ENCODE measurements at places on chromosomes 2 and 18.

GRCh38 chr2:236503100-236503499 lies 66.5 kb upstream of the ACKR3 start:
- DNase-seq: no peak

GRCh38 chr18:75727456-75727855 lies 300.0 kb upstream of the SMIM21 start:
- no peak for DNase-seq

- DNase-seq: no peak
Measured at GRCh38 chr2:210623506-210623905, 67.1 kb downstream of the CPS1 start.

GRCh38 chr18:54127759-54128378 lies 96.6 kb downstream of the MBD2 start:
- DNase-seq: no peak

GRCh38 chr18:67250776-67251424 lies 265.6 kb downstream of the DSEL start:
- DNase-seq: no peak

DNA sequence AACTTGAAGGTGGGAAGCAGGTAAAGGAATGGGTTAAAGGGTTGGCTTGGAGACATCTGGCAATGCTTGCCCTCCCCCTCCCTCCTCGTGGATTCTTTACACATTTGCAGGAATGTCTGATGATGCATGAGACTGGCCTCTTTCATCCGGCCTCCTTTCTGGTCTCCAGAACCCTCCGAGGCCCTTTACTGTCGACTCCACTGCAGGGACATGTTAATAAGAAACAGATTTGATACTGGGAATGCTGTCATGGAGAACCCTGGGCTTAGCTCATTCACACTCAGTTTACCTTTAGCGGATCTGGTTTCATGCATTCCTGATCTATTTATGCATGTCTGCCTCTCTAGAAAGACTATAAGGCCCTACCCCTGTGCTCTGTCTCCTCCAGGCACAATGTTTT lies 238.7 kb downstream of the TGIF1 start:
- DNase-seq: no peak

DNA sequence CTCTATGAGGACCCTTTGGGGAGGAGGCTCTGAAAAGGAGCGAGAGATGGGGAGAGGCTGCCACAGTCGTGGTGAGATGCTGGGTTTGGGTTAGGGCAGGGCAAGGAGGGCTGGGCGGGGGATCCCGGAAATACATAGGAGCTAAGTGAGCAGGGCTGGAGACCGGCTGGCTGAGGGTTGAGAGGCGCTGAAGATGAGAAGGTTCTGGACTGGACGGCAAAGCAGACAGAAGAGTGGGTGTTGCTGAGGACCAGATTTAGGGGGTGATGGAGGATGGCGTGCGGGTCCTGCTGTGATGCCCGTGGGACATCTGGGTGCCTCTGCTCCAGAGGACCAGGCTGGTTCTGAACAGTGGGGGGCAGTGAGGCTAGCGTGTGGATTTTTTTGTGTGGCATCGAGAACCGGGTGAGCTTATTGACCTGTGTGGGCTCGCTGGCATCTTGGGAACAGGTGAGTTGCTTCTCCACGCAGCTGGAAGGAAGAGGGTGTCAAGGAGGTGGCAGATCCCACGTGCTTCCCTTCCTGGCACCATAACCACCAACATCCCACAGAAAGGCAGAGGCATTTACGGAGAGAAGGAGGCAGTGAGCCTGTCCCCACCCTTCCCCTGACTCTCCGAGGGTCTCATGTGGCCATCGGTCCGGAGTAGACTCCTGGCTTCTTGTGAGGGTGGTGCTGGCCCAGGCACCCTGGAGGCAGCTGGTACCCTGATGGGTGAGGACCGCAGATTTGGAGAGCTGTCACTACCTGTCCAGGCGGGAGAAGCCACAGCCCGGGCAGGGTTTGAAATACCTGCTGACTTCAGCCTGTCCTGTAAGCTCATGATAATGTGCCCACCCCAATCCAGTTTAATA lies 70.3 kb downstream of the ASB1 start:
- DNase-seq: no peak

GRCh38 chr2:120398051-120398995 lies 52.4 kb downstream of the INHBB start:
- no peak for DNase-seq

GRCh38 chr18:42338683-42339082 lies 383.6 kb downstream of the PIK3C3 start:
- DNase-seq: no peak

GRCh38 chr2:94861308-94862152 lies 9.7 kb upstream of the TEKT4 start:
- DNase-seq: no peak

DNA sequence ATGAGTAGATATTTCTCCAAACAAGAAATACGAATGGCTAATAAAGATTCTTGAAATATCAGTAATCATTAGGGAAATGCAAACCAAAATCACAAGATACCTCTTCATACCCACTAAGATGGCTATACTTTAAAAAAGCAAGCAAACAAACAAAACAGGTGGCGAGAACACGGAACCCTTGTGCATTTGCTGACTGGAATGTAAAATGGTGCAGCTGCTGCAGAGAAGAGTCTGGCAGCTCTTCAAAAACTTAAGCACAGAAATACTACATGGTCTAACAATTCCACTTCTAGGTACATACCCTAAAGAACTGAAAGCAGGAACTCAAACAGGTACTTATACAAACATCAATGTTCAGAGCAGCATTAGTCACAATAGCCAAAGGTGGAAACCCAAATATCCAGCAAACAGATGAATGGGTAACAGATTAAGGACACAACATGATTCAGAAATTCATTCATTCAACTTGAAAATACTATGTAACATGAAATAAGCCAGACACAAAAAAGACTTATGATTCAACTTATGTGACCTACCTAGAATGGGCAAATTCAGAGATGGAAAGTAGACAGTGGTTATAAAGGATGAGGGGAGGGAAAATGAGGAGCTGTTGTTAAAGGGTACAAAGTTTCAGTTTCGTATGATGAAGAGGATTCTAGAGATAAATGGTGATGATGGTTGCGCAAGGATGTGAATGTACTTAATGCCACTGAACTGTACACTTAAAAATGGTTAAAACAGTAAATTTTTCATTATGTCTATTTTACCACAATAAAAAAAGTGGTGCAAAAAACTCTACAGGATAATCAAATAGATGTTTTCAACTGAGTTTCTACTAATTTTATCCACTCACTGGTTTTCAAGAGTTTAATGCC lies 26.9 kb upstream of the GPR75 start:
- DNase-seq: no peak

DNA sequence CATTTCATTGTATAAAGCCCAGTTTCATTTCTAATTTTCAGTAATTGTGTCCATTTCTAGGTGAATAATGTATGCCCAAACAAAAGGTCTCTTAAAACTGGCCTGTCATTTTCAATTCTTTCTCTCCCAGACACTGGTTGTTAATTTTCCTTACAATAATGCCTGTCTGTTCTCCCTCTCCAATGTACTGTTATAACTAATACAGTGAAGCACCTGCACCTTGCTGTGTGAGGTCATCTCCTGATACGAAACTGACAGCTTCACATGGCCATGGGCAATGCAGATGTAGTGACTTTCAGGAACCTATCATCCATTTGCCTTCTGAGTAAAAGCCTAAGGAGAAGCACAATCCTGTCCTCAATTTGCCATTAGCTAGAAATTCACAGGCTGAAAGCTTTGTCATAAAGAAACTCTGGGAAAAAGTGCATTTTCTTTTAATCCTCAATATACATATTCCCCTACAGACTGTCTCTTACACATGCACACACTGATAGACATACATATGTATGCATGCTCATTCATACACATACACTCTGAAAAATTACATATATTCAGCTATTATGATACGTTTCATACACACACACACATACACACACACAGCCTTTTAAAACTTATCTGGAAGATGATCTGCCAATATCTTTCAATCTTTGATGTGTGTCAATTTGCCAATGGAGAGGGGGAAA lies 1030.3 kb downstream of the TDRD15 start:
- DNase-seq: no peak

DNA sequence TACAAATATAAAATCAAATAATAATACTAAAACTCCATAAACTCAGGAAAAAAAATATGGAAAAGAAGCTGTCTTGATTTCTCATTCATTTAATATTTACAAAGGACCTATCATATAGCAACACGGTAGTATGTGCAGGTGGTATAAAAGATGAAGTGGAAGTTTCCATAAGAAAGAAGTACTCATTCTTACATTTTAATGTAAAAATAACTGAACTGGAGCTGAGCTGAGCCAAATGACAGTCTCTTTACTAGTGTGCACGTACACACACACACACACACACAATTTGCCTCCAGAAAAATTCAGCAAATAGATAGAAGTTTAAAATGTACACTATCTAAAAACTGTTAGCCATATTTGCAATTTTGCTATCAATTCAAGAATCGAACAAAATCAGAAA lies 54.1 kb downstream of the ASXL2 start:
- DNase-seq: no peak

DNA sequence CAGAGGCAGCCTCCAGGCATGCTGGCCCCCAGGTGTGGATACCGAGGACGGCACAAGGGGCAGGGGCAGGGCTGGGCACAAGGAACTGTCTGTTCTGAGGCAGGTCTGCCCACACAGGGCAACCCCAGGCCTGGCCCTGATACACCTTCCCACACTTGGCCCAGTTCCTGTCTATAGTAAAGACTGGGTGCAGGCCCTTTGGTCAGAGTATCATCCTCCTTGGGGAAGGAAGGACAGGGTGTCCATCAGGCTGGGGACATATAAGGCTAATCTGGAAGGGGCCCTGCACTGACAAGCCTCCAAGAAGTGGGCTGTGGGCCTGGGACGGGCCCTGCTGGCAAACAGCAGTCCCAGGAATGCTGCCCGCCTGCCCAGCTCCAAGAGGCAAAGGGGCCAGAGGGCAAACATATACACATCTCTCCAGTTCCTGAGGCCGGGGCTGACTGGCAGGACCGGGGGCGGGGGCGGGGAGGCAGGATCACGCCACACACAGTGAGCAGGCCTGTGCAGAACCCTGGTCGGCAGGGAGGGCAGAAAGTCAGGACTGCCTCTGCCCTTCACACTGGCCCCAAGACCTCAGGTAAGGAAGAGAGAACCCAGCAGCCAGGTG lies 18.9 kb downstream of the SDC1 start:
- no peak for DNase-seq

DNA sequence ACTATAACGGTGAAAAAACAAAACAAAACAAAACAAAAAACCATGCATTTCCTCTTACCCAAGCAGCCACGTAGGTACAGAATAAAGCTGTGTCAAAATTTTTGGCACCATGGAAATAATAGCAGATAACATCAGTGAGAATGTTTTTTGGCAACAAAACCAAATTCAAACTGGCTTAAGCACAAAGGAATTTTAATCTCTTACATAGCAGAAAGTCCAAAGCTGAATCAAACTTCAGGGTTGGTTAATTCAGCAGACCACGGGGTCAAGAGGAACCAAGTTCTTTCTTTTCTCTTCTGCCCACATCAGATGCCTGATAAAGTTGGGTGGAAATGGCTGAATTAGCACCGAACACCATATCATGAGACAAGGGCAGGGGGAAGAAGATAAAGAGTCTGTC lies 129.5 kb downstream of the PAX3 start:
- DNase-seq: no peak

DNA sequence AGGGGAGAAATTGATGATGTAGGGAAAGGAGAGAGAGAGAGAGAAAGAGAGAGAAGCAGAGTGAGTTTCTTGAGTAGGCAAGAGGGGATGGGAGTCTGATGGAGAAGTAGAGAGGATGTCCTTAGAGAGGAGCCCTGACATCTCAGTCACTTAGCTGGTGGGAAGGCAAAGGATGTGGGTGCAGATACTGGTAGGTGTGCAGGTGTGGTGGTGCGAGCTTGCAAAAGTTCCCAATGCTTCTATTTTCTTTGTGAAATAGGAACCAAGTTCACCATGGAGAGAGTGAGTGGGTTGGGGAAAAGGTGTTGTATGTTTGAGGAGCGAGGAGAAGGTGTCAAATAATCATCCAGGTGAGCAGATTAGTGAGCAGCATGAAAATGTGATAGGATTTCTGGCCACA lies 26.5 kb upstream of the POLE4 start:
- no peak for DNase-seq

DNA sequence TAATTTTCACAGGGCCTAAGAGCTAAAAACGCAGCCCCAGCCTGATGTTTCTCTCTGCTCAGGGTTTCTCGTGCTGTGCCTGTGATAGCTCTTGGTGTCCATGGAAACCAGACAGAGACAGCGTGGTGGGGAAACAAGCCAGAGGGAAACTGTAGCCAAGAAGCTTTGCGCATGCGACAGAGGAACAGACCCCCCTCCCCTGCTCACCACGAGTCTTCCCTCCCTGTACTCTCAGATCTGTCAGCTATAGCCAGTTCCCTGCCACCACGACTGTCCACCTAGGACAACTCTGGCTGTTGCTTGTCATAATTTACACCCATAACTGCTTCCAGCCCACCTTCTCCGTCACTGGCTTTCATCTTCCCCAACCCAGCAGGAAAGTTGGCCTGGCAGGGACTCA lies 13.2 kb upstream of the DNAJC27 start:
- no peak for DNase-seq

- DNase-seq: no peak
Measured at GRCh38 chr2:5057891-5058351, 634.3 kb upstream of the SOX11 start.

- DNase-seq: no peak
Measured at GRCh38 chr2:239444626-239445577, 44.1 kb upstream of the HDAC4 start.

- DNase-seq: no peak
Measured at GRCh38 chr2:157053876-157054275, 203.6 kb upstream of the GALNT5 start.

DNA sequence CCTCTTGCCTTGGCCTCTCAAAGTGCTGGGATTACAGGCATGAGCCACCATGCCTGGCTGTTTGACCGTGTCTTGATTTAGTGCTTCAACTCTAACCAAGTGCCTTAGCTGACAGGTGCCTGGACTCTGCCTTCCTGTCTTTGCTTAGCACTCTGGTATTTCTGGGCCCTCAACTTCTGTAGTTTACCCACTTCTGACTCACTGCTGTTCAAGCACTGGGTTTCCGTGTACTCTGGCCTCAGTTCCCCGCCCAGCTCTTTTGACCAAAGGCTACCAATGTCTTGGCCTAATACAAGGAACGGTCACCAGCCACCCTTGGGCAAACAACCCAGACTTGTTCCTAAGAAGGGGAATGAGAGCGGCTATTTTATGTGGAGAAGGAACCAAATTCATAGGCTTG lies 35.7 kb upstream of the CABLES1 start:
- no peak for DNase-seq

DNA sequence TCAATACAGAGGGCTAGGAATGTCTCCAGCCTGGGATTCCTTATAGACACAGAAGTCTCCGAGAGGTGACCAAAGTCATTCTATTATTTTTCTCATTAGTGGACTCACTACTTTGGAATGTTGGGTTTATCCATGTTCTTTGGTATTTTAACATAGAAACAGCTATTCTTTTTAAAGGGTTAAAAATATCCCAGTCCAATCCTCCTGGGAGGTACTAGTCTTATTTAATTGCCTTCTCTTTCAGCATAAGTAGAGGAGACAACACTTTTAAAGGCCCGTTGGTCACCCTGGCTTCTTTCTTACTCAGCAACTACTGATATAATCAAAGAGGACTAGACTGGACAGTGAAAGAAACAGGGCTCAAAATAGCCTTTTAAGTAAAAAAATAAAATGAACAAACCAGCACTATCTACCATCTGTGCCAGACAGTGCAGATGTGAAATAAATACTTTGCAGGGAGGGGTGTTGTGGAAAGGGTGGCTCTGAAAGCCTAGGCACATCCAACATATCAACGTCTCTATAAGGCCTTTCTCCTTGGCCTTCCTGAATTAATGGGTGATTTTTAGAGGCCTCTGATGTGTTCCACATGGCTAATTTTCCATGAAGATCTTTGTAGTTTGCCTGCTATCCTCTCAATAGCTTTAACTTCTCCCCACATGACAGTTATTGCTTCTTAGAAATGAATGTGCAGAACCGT lies 334.4 kb upstream of the THUMPD2 start:
- DNase-seq: no peak

All from stimulated activated CD8-positive, alpha-beta memory T cell treated with anti-CD3 and anti-CD28 coated beads, Interleukin-4, amount 100 ng/mL, for 24 hours (primary cell).